ENCODE measurements at places on chromosomes 12 and 14.

DNA sequence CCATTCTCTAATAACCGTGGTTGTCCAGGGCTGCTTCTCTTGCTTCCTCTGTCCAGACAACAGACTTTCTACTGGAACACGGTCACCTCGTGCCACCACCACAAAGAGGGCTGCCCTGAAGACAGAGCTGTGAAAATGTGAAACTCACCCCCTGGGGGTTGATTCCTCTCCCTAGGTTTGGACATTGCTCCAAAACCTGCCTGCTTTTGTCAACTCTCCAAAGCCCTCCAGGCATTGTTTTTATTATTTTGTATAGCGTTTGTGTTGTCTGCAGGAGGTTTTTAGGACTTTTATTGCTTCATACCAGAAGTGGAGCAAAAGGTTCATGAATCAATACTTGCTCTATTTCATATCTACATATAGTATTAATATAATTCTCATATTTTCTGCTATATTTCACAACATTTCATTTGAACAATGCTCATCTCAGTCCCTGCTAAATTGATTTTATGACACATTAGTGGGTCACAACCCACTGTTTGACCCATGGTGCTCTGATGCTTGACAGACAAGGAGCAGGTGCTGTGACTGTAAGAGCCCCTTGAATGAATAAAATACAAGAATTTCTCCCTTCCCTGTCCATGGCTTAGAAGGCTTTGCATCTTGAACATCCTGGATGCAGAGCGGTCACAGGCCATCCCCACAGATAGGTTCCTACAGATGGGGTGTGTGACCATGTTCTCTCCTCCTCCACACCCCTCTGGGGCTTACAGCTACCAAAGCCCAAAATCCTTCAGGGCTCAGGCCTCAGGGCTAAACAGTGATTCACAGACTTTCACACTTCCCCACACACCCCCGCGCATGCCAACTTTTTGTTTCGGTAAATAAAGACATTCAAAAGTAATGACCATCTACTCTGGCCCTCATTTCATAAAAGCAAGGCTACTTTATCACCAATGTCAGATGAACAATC is 20.6 kb upstream of the EML1 start:
- no peak for DNase-seq

DNA sequence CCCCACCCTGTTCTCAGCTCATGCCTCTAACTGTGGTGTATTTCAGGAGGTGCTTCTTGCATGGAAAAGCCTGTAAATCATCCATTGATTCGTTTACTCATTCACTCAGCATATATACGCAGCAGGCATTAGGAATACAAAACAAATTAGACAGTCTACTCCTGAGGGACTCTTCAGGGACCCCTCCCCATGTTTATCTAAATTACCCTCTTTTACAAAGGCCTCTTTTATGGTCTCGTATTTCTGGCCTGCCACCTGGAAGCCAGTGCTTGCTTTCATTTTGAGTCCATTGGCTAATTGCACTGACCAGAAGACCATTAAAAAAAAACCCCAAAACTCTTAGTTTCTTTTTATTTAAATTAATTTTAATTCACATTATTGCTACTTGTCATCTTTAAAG is 134.4 kb downstream of the DACT1 start:
- DNase-seq, result no peak

GRCh38 chr12:110281549-110282299 is 677 bp downstream of the ATP2A2 start:
- DNase-seq, result peak; percentile 43

GRCh38 chr14:63800083-63800482 is 52.7 kb upstream of the SYNE2 start:
- DNase-seq, result no peak

GRCh38 chr14:42862114-42862513 is 1255.4 kb downstream of the LRFN5 start:
- DNase-seq, result no peak

DNA sequence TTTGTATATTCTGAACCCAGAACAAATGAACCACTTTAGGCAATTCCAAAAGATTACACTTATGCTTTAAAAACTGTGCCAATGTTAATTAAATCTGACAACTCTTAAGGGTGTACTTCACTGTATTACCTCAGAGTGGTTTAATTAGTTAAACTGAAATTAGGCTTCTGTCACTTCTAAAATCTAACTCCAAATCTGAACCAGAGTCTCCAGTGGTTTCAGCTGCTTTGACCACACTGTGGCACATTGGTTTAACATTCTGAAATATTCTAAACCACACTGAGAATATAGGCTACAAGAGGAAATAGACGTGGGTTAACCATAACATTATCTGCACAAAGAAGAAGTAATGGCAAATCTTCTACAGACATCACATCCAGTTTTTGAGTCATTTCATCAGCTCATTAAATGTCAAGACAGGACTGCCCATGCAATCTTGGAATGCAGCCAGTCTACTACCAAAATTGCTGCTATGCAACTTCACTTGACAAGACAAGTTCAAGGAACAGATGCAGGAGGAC is 94.8 kb downstream of the LRP6 start:
- no peak for DNase-seq

DNA sequence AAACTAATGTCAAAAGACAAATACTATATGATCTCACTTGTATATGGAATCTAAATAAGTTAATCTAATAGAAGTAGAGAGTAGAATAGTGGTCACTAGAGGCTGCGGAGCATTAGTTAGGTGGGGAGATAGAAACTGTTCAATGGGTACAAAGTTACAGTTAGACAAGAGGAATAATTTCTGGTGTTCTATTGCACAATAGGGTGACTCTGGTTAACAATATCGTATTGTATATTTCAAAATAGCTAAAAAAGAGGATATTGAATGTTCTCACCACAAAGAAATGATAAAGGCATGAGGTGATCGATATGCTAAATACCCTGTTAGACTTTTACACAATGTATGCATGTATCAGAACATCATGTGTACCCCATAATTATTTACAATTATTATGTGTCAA is 42.9 kb downstream of the IGF1 start:
- no peak for DNase-seq

DNA sequence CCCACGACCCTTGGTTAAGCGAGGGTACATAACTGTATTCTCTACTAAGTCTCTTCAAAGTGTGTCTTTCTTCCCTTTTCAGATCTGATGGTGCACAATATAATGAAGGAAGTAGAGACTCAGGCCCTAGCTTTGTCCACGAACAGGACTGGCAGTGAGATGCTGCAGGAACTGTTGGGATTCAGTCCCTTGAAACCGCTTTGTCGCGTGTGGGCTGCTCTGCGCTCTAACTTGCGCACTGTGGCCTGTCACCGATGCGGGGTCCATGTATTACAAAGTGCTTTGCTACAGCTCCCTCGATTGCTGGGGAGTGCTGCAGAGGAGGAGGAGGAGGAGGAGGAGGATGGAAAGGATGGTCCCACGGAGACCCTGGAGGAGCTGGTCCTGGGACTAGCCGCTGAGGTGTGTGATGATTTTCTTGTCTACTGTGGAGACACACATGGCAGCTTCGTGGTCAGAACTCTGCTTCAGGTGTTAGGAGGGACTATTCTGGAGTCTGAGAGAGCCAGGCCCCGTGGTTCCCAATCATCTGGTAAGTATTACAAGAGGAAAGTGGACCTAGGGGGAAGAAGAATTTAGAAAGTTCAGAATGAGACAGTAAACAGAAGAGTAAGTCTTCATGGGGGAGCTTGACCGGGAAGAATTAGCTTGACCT is 803 bp downstream of the NOP9 start:
- no peak for DNase-seq

- DNase-seq, result no peak
Measured at GRCh38 chr14:94644102-94644535, 31.9 kb downstream of the SERPINA3 start.

DNA sequence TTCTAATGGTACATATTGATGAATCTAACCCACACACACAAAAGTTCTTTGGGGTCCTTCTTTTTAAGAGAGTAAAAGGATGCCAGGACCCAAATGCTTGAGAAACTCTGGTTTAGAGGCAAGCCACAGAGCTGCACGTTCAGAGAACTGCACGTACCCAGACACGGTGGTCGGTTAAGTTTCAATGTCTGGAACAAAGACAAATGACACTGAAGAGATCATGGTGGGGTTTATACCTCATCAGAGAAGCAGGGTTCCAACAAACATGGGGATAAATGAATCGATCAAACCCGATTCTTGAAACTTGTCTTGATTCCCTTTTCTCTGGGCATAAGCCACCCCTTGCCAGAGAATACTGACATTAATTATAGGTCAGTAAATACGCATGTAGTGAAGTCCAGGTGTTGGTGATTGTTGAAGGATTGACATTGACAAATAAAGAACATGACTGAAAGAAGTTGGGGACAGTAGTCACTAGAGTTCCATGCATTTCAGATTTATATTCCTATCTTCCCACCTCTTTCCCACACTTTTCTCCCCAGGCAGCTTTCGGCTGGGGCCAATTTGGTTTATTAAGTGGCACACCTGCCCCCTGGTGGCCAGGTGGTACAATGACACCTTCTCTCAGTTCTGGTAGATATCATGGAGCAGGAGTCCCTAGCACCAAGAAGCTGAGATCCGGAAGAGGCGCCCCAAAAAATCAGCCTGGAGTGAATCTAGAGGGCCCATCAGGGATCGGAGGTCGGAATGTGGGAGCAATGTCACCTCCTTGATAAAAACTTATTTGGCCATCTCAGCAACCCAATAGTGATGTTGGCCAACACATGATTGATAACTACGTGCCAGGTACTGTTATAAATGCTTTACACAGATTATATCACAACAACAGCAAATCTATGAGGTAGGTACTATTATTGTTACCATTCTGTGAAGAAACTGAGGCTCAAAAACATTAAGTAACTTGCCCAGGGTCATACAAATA is 17.8 kb upstream of the HDAC7 start:
- DNase-seq, result peak; percentile 54

- DNase-seq, result no peak
Measured at GRCh38 chr12:91290354-91290753, 107.7 kb upstream of the DCN start.

- DNase-seq, result no peak
Measured at GRCh38 chr12:19799895-19800602, 360.8 kb downstream of the AEBP2 start.

- no peak for DNase-seq
Measured at GRCh38 chr12:89671469-89671868, 37.2 kb downstream of the ATP2B1 start.

- no peak for DNase-seq
Measured at GRCh38 chr12:60035835-60036234, 440.0 kb downstream of the SLC16A7 start.

DNA sequence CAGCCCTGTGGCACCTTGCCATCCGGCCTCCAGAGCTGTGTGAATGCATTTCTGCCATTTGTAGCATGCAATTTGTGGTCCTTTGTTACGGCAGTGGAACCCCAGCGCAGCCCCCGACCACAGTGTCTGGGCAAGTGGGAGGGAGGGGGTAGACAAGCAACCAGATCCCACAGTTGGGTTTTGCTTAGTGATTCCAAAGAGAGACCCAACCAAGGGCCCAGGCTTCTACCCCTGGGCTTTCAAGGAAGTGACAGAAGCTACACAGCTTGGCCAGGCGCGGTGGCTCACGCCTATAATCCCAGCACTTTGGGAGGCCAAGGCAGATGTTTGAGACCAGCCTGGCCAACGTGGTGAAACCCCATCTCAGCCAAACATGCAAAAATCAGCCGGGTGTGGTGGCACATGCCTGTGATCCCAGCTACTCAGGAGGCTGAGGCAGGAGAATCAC is 17.8 kb downstream of the ZBTB42 start:
- no peak for DNase-seq

DNA sequence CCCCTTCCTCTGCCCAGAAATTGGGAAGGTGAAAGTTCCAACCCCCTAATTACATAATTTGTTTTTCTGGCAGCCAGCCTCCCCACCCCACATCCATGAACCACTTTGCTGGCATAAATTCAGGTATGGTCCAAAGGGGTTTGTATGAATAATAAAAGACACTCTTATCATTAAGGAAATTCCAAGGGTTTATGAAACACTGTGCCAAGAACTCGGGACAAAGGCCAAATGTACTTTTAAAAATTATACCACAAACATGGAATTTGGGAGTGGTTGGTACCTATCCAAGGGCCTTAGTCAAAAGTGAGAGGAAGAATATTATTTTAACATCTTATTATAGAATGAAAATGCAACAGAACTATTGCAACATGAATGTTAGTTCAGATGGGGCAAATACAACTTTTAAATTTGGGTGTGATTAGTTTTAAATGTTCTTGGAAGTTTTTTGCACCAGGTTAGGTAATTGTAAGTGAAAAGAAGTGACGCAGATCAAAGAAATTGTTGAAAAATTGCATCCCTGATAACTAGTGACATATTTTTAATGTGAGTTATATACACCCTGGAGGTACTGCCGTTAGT is 217.8 kb downstream of the TMEM117 start:
- DNase-seq, result no peak

GRCh38 chr14:75748336-75748735 is 87.3 kb downstream of the TTLL5 start:
- no peak for DNase-seq

DNA sequence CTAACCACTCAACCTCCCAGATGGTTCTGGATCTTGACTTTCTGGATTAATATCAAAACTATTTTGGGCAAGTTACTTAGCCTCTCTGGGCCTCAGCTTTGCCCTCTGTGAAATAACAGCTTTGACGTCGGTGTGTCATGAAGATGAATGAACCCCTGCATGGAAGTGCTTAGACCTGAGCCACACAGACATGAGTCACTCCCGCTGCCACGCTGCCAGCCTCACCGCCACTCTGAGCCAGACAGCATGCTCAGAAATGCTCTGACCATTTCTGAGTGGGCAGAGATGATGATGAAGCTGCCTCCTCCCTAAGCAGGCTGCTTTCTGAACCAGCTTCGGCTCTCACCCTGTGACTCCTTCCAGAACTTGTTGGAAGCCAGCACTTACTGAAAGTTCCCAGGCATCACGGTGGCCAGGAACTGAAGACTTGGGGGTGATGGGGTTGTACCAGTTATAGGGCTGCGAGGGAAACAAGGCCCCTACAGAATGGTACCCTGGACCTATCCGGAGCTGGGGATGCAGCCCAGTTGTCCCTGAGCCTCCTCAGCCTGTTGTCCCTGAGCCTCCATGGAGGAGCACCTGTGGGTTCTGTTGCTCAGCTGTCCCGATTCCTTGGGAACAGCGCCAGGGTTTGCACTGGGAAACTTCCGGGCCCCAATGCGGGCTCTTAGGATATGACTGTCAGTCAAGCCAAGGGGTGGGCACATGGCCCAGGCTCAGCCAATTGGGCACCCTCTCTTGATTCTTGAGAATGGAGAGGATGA is 2.0 kb upstream of the CCDC197 start:
- no peak for DNase-seq

DNA sequence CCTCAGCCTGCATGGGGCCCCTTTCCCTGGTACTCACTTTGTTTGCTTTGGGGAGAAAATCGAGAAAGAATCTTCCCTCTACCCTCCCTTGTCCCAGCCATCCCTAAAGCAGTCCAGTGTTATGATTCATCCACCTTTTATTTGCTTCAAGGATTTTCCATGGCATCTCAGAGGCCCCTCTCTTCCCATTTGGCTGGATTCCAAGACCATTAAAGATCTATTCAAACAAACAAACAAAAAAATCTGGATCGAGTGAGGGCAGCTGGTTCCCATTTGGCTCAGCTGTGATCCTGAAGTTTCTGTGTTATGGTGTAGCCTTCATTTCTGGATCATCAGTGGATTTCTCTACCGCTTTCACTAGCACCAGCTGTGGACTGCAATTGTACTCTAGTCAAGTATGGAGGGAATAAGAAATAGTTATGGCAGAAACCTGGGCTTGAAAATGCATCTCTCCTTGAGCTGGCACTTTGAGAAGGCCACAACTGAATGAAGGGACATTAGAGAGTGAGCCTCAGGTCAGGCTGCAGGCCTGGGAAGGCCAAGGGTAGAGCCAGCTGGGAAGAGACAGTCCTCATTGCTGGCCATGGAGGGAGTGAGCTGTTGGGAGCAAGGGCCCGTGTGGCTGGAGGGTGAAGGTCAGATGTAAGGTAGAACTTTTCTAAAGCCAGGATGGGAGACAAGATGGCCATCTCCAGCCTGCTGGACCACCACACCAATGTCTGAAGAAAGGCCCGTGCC is 13.7 kb downstream of the KRT71 start:
- no peak for DNase-seq

Measured in effector CD8-positive, alpha-beta T cell (primary cell).